GM12892 (cell line): ENCODE measurements at places on chromosomes 11 and 22.

DNA sequence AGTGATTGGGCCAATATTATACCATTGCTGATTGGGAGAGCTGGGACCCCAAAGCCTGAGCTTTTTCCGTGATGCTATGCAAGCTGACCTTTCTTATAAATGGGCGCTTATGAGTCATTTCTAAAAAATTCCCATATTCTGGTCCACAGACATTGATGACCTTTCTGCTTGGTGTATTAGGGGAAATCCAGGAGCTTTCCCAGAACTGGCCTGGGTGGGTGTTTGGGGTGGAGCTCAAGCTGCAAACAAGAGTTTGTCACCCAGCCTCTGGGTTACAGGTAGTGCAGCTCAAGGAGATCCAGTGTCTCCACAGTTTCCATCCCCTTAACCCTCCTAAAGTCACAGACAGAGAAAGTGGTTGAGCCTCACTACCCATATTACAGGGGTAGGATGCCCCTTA lies 67.7 kb downstream of the CCDC81 start:
- DNase-seq, result no peak

GRCh38 chr11:11583801-11584529 lies 37.8 kb downstream of the GALNT18 start:
- DNase-seq, result no peak

DNA sequence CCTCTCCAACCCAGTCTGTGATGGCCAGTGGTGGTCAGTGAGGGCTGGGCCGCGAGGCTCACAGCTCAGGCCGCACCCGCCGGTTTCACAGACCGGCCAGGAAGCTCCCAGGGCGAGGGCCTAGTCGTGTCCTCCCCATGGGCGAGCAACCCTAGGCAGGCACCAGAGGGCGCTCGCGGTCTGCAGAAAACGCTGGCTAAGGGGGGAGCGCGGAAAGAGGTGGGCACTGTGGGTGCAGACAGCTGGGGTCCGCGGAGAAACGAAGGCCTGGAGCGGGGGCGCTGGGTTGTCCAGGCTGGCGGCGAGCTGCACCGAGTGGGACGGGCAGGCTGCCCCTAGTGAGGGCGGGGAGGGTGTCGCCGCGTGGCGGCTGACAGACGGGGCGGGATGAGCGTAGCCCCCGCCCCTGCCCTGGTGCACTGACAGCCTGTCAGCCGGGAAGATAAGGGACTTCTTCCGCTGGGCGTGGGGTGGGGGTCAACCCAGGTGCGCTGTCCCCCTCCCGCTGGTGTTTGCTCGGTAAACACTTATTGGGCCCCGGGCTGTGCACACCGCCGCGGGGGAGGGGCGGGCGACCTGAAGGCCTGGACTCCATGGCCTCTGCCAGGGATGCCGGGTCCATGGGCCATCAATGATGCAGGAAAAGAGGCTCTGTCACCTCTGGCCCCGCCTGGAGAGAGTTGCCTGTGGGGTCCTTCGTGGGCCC lies 7.5 kb downstream of the GP1BB start:
- DNase-seq, result peak; percentile 96

GRCh38 chr22:50544746-50545253 lies 899 bp upstream of the KLHDC7B start:
- no peak for DNase-seq

- DNase-seq, result no peak
Observed at GRCh38 chr11:62013537-62014476, 46.4 kb upstream of the FTH1 start.

DNA sequence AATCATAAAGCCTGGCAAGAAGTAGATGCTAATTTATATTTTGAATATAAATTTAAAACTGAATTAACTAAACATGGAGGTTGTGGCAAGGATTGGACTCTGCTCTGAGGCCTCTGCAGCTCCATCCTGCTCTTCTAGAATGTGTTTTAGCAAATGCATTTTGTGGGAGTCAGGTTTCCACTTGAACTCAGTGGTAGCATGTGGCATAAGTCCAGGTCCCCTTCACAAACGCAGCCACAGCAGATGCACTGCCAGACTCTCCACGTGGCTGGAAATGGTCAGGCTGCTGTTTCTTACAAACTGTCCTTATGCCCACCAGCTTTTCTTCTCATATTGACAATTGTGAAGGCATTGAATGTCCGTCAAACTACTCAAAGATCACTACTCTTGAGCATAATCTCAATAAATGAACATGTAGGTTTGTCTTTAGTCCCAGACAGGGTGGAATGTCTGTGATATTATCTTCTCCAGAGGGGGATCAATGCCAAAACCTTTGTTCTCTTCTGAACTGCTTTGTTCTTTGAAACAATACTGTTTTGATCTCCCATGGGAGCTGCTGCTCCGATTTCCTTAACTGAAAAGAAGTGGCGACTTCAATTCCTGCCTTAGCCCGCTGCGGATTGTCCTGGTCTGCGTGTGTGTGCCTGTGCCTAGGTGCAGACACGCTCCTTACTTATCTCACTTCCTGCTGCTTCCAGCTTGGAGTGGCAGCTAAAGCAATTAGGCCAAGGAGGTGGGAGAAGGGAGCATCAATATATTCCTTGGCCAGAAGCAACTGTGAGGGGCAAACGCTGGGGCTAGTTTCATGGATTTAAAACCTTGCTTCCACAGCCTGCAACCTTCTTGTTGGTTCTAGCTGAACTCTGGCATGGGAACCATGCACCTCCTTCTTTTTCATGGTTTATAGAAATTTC lies 24.2 kb downstream of the EIF4G2 start:
- no peak for DNase-seq

DNA sequence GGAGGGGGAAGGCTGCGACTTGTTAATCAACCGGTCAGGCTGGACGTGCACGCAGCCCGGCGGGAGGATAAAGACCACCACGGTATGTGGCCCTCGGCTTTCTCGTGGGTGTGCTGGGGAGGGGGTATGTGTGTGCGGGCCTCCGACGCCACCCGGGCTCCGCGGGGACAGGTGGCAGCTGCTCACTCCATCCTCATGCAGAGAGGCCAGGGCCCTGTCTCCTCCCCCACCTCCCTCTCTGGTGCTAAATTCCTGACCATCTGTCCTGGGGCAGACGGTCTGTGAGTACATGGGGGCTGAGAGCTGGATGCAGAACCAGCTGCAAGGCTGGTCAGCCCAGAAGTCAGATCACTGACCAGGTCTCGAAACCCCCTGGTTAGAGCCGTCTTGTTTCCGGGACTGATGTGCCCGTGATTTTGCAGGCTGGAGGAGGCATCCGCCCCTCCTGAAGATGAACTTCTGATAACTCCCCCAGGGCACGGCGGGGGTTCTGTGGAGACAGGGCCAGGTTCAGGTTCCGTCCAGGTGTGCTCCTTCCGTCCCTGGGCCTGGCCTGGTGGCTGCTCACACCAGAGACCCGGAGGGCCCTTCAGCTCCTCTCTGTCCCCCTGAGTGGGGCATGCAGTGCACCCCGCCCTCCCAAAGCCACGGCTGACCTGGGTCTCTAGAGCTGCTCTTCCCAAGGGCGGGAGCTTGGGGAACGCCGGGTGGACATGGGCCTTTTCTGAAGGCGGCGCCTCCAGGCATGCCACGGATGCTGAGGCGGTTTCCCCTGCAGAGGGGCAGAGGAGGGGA lies 1119.7 kb downstream of the BRD1 start:
- DNase-seq, result no peak

GRCh38 chr11:118657238-118657637 lies 22.2 kb downstream of the TREH start:
- no peak for DNase-seq

GRCh38 chr11:64152841-64153691 lies 12.8 kb downstream of the MACROD1 start:
- peak; percentile 98 for DNase-seq

DNA sequence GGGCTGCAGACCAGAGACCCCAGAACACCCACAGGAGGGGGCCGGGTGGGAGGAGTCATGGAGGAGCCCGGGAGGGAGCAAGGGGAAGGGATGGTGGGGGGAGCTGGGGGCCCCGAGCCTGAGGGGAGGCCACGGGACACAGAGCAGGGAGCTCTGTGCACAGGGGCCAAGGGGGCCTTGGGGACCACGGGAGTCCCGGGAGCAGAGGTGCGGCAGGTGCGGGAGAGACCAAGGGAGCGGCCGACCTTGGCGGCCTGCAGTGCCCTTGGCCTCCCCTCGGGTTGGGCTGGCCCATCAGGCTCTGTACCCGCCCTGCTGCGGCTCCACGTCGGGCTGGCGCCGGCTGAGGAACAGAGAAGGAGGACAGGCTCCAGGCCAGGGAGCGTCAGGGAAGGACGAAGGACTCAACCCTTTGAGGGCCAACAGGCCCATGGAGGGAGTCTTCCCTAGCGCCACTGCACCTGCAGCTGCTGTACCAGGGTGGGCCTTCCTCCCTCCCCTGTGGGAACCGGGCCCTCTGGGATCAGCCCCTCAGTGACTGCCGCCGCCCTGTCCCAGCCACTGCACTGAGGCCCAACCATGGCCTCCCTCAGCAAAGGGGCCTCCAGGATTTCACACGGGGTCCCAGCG lies 17.8 kb upstream of the BRSK2 start:
- no peak for DNase-seq

DNA sequence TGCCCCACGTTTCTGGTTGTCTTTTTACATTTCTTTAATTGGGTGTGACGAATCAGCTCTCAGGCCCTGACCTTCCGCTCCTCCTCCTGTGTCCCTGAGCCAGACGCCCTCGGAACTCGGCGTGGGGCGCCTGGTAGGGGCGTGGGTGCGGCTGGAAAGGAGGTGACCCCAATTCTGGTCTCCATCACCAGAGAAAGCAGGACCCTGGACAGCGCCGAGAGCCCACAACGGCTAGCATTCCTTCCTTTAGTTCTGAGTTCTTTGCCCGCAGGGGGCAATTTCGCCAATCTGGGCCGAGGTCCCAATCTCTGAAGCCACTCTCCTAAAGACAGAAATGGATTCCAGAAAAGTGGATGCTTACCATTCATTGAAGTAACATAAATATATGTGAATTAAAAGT lies 11.7 kb upstream of the RBMXL2 start:
- no peak for DNase-seq

- no peak for DNase-seq
Observed at GRCh38 chr11:10926801-10927211, 69.0 kb upstream of the ZBED5 start.

GRCh38 chr11:75768909-75769771 lies 562 bp downstream of the DGAT2 start:
- DNase-seq, result peak; percentile 31

GRCh38 chr22:49922484-49922883 lies 4.0 kb downstream of the CRELD2 start:
- DNase-seq, result no peak

- no peak for DNase-seq
Observed at GRCh38 chr11:35050541-35050995, 88.4 kb upstream of the CD44 start.

DNA sequence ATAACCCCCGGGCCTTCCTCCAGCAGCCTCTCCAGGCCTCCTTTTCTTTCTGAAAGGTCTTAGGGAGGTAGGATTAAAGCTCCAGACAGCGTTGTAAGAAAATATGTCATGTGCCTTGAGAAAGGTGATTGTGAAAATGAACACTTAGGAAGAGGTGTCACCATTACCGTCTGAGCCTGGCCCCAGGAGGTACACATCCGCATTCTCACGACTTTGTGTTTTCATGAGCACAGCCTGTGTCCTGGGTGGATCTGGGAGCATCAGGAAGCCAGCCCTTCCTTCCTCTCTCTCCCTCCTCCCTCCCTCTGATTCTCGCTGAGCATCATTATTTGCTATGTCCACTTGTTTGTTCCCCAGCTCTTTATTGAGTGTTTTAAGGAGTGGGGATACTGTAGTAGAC lies 105.1 kb upstream of the CRYBB3 start:
- no peak for DNase-seq

DNA sequence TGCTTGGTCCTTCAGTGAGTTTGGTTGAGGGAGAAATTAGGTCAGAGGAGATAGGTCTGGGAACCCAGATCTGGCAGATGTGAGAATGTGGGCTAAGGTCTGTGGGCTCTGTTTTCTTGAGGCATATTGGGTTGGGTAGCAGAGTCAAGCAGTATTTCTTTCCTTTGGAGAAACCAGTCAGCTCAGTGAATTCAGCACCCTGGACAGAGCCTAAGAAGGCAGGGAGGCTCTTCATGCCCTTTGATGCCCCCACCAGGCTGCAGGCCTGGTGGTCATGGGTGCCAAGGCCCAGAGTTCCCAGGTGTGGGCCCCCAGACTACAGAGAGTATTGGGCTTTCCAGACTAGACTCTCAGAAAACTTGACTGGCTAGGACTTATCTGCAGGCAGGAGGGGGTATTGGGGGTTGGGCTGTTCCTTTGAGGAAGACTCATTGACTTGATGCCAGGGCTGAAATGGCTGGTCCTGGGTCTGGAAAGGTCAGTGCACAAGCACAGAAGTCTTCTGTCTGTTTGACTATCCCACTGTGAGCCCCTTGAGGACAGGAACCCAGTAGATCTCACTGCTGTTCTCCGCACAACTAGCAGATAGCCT lies 45.3 kb upstream of the NECTIN1 start:
- no peak for DNase-seq

GRCh38 chr11:88501541-88501940 lies 164.0 kb upstream of the CTSC start:
- no peak for DNase-seq

GRCh38 chr22:24402460-24403192 lies 24.8 kb upstream of the ADORA2A start:
- DNase-seq, result no peak

DNA sequence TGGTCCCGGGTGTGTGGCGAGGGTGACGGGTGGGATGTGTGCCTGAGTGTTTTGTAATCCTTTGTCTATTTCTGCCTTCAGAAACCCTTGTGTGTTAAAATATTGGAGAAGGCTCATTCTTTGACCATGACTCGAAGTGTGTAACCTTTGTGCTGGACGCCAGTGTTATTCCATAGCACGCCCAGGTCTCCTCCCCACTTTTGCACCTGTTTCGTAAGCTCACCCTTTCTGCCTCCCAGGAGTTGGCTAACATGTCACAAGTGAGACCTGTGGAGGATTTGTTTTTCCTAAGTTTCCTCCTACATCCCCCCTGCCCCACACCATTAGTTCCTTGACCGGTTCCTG lies 382 bp downstream of the C11orf54 start:
- DNase-seq, result peak; percentile 29

- no peak for DNase-seq
Observed at GRCh38 chr22:35418088-35418487, 18.1 kb downstream of the MCM5 start.

DNA sequence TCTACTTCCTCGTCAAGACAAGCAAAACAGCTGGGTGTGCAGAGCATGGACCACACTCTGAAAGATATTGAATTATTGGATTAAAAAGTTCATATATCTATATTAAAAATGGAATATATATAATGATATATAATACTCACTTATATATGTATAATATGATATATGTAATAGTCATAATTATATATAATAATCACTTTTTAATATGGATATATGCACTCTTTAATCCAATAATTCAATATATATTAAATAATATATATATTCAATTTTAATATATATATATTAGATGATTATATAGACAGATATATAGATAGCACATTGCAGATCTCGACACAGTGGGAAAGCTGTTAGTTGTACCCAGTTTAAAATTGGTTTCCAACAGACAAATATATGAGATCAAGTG lies 182.1 kb upstream of the CARD18 start:
- DNase-seq, result no peak
